ENCODE measurements at places on chromosomes 2 and 18. TPM values are rescaled to one million over a fixed set of nuclear protein-coding genes. Genes with fewer than 3 reads are reported as not detected.
A peak's percentile ranks its signal among the peaks of the same experiment; 100 is the strongest.

Gene KLHL14
- polyA plus RNA-seq, result 0.31 TPM

DNA sequence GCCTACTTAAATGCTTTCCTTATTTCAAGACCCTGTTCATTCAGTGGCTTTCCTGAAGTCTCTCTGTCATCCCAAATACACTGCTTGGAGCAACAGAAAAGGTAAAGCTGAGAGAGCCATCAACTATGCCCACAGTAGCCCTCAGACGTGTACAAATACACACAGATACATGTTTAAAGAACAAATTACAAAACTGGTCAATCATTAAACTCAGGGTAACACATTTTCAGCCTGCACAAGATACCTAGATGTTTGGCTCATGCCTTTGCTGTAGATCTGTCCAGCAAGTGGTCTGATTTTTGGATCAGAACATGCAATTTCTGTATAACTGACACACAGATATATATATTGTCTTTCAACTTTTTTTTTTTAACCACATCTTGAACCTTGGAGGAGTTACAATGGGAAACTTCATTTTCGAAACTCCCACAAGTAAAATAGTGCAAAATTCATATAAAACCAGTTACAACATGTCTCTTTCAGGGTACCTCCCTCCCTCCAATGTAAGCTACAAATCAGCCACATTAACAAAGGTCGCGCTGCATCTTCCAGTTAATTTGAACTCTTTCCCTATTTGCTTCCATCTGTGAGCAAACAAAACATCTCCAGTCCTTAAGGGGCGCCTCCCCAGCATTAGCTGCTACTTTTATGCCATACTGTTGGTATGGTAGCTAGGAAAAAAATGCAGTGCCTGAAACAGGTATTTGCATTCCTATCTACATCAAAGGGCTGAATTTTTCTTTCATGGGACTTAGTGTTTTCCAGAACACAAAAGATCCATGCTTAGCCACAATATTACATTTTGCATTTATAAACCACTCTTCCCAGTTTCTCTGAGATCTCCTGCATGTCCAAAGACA lies 311.9 kb downstream of the NRXN1 start:
- no peak for DNase-seq

Gene ACMSD
- 0.82 TPM for polyA plus RNA-seq

DNA sequence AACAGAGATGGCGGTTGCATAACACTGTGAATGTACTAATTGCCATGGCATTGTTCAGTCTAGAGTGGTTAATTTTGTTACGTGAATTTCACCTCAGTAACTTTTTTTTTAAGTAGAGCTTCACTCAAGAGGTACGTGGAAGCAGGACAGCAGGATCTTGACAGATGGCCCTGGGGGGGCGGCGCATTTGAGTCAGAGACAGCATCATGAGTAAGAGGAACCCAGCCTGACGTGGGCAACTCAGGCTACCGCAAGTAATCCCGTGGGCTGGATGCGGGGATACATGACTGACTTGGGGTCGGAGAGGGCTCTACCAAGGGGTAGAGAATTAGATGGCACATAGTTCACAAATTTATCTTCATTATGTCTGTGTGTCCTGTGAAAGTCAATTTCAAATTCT lies 38.1 kb upstream of the DAPL1 start:
- DNase-seq, result no peak

GRCh38 chr18:27378431-27379095 lies 193.5 kb upstream of the CHST9 start:
- DNase-seq, result no peak

Gene SERPINB3
- not detected for polyA plus RNA-seq

GRCh38 chr2:239667431-239667985 lies 266.7 kb upstream of the HDAC4 start:
- no peak for DNase-seq

- no peak for DNase-seq
Observed at GRCh38 chr2:11633923-11634478, 36.0 kb downstream of the NTSR2 start.

DNA sequence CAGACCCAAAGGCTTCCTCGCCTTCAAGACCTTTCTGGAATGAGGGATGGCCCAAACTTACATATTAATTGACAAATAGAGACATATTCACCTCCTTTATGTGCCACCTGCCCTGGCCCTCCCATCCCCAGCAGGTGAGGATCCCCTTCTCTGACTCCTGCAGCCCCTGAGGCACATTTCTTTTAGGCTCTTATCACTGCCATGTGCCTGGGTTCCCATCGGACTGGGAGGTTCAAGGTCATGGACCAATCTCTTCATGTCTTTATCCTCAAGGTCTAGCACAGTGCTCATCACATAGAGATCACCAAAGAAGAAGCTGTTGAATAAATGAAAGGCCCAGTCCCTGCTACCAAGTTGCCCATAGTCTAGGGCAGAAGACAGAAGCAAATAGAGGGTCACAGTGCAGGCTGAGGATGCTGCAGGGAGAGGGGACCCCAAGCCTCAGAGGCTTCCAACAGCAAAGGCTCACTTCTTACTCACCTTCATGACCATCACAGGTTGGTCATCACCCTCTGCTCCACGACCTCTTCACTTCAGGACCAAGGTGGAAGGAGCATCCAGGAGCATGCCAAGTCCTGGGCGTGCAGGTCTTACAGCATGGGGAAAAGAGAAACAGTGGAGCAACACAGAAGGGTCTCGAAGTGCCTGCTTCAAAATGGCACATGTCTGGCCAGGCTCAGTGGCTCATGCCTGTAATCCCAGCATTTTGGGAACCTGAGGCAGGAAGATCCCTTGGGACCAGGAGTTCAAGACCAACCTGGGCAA lies 193.9 kb downstream of the SMAD2 start:
- no peak for DNase-seq

DNA sequence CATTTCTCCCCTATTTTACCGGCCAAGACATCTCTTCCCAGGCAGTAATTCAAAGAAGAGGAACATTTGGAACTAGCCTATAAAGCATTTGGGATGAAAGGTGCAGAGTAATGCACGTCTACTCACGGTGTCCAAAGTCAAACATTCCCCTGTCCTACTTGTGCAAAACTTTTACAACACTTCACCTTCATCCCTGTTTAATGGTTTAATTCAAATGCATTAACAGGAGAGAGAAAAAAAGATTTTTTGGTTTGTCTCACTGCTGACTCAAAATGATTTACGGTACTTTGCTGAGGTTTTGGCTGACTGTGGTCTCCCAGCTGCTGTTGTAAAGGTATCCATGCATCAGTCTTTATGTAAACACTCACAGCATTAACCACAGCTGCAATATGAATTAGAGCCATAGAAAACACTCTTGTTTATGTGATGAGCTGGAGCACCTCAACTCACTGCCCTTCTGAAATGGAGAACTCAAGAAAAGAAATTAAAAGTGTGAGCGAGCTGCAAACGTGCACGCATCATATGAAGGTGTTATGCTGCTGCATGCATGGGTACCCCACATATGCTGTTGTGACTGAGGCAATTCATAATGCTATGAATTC lies 220.5 kb downstream of the PIEZO2 start:
- DNase-seq, result peak; percentile 80

Gene DNMT3A
- polyA plus RNA-seq, result 57.9 TPM

Data from muscle of arm (tissue), 14 donors.